ENCODE measurements at places on chromosomes 1 and 21.

- DNase-seq, result peak; percentile 93
These were observed 627 bp upstream of the GNB1 start for GRCh38 chr1:1891349-1892078.

GRCh38 chr1:208235356-208235981 is 8.7 kb downstream of the PLXNA2 start:
- no peak for DNase-seq

DNA sequence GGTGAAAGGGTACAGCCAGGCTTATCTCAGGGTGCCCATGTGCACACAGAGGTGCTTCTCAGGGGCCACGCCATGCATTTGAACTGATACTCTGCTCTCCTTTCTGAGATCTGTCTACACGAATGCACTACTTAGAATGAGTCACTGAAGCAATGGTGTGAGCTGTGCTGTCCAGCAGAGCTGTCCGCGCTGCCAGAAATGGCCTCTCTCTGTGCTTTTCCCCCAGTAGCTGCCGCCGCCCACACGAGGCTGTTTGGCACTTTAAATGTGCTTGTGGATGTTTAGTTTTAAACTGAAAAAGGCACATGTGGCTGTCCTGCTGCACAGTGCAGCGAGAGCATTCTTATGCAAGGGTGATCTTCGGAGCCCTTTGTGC is 87.1 kb upstream of the COL6A1 start:
- DNase-seq, result no peak

DNA sequence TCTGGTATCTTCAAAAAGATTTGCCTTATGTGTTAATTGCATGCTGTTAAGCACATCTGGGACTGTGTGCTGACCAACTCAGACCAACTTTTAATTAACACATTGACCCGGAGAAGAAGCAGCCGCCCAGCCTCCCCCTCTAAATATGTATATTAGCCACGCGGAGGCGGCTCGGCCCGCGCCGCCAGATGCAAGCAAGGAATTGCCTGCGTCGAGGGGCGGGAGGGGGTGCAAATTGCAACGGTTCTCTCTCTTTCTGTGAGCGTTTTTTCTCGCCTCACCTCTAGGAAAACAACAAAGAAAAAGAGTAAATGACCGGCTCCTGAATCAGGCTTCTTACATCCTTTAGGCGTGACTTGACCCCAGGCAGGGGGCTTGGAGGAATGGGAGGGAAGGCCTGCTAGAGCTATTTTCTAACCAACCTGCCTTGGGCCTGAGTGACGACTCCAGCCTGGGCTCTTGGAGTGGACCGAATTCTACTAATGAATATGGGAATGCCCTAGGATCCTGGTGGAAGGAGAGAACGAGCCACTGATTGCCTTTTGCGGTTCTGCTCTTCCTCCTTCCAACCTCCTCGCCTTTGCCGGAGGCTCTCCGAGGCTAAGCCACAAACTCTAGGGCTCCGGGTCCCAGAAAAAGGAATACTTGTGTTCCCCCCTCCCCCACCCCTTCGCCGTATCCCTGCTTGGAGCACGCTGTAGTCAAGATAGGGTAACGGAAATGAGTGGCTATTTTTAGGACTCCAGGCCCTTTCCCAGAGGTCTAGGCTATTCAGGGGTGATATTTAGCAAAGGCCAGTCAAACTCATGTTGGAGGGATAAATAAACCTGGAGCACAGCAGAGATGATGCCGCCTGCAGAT is 417.0 kb upstream of the ESRRG start:
- no peak for DNase-seq

DNA sequence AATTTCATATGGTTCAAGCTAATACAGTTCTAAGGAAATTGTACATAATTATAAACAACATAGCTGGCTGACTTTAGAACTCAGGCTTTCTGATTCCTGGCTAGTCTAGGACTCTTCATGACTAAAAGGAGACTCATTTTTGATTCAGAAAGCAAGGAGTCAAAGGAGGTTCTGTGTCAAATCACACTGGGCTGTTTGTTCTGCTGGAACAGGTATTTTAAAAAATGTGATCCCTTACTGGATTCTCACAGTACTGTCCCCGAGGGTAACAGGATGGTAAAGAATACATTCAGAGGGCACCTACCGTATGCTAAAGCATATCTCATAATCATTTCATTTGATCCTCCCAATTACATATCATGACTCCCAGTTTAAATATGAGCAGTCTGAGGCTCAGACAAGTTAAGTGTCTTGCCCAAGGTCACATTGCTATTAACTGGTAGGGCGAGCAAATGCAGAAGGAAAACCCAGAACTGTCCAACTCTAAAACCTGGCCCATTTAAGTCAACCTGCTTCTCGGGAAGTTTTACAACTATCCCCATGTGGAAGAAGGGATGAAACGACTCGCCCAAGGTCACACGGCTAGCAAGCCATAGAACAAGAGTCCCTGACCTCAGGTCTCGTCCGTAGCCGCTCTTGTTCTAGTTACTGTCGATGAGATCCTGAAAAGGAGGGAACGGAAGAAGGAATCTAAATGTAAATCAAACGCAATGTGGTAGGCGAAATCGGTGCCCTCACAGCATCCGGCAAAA is 675 bp downstream of the MYSM1 start:
- DNase-seq, result no peak

DNA sequence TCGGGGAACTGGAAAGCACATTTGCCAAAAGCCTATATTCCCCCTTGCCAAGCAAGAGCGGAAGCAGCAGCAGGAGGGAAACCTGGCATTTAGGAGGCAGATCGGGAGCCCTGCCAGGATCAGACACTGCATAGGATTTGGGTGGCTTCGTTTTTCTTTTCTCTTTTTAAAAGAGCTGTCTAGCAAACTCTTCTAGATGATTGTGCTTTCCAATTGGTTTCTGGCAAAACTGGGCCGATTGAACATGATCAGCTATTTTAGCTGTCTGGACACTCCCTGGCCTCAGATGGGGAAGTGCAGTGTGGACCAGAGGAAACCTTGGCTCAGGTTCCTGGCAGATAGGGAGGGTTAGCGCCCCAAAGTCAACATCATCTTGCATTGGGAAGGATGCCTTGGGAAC is 414.0 kb upstream of the KAZN start:
- DNase-seq, result no peak

DNA sequence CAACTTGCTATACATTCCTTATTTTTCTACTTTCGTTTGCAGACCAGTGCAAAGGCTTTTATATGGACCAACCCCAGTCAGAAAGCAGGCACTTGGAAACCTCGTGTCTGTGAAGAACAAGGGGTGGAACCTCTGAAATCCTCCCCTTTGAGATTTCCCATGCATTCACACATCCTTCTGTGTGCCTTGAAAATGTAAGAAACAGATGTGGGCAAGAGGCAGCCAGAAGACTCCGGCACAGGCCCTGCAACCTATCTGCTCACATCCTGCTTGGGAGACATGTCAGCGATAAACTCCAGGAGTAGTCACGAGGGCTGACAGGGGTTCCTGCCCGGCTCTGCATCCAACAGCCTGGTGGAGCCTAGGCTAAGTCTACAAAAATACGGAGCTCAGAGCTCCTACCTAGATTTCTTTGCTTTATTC is 42.5 kb downstream of the ETS2 start:
- no peak for DNase-seq

DNA sequence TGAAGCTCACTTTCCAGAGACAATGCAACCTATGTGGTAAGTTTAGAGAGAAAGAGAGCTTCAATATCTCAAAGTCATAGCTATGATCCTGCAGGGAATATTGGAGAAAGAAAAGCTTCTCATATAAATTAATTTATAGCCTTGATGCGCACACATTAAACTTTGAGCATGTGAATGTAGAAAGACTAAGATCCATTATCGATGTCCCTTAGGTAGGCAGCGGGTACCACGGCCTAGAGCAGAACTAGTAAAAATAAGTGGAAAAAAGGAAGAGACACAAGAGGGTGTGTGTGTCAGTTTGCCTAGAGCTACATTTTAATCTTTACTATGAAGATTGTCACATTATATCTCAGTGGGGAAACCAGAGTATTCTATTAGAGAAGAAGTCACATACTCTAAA is 685.6 kb downstream of the AMY1C start:
- no peak for DNase-seq

- no peak for DNase-seq
These were observed 56.4 kb downstream of the MT1HL1 start for GRCh38 chr1:236947794-236948193.

DNA sequence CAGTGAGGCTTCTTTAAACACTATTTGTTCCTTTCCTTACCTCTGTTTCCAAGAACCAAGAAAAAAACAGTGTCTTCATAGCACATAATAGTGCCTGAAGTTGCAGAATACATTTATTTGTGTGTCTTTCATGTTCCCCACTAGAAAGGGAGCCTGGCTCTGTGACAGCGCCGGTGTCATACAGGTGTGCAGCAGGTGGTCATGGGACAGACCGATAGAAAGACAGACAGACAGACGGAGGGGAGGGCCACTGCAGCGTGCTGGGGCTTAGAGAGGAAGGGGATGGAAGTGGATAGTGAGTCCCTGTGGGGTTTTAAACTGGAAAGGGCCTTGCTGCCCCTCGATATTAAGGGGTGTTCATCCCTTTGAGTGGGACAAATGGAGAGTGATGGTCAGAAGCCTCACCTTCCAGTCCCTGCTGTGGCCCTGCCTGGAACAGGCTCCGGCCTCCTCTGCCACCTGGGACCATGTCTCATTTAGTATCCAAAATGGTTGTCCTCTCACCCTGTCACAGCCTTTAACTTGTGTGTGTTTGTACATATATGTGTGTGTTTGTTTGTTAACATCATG is 152.9 kb downstream of the PGBD5 start:
- no peak for DNase-seq

DNA sequence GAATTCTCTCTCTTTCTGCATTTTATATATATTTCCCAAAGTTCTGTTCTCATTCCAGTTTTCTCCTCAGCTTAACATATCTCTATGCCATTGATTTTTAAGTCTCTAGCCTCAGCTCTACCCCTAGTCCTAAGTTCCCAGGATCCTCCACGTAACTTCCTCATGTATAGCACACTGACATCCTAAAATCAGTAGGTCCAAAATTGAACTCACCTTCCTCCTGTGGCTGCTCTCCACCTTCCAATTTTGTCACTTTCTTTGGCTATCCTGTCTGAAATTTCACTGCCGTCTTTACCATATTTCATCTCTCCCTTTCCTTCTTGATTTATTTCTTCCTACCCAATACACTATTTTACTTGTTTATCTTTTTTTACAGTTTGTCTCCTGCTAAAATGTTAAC is 1.5 kb downstream of the SLAMF6 start:
- DNase-seq, result no peak

DNA sequence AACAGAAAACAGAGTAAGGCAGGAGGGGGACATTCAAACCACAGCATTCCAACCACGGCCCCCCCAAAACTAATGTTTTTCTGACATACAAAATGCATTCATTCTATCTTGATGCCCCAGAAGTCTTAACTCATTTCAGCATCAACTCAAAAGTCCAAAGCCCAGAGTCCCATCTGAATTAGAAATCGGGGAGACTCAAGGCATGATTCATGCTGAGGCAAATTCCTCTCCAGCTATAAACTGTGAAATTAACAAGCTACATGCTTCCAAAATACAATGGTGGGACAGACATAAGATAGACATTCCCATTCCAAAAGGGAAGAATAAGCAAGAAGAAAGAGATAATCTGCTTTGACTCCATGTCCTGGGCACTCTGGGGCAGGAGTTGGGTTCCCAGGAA is 73.9 kb downstream of the KCNJ15 start:
- no peak for DNase-seq

DNA sequence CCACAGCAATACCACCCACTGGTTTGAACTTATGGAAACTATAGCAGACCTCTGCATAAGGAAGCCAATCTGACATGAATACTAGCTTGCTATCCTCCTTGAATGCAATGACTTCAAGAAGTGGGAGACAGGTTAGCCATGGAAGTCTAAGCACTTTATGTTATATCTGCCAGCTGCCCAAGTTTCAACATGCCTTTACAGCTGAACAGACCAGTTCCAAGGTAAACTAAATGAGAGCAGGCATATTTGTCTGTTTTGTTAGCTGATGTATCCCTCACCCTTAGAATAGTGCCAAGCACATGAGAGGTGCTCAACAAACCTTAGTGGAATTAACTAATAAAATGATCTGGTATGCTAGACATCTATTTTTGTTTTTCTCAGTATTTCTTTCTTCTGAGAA is 65.1 kb downstream of the ALG14 start:
- DNase-seq, result no peak

- DNase-seq, result no peak
These were observed 13.3 kb downstream of the COL6A2 start for GRCh38 chr21:46111193-46111571.

GRCh38 chr1:181482521-181483284 is 614 bp upstream of the CACNA1E start:
- no peak for DNase-seq

DNA sequence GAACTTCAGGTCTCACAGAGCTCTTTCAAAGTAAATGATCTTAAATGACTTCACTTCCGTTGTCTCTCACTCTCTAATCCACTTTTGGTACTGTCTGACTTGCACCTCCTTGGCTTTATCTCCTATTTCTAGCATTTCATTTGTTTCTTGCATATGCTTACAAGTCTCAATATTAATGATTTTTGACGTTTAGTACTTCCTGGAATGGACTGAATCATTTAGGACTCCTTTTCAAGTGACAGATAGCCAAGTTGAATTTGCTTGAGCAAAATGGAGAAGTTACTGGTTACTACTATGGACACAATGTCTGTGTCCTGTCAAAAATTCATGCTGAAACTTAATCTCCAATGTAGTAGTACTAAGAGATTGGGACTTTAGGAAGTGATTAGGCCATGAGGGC is 7.0 kb upstream of the SGIP1 start:
- no peak for DNase-seq

DNA sequence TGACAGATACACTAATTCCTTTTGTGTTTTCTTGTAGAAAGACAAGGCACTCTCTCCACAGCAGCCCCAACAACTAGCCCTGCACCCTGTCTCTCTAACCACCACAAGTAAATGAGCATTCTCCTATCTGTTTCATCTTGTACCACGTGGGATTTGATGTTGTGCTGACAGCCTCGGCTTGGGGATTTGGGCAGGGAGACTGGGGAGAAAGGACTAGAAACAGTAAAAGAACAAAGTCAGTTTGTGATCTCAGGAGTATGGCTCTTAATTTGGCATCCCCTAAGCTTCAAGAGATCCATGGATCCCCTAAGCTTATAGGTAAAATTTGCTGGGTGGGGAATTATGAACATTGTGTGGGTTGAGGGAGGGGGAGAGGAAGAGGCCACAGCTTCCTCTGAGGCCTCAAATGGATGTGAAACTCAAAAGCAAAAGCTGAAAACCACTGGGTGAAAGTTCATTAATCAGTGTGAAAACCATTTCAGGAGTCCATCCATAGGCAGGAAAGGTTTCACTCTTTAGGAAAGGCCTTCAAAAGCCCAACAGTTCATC is 3.1 kb downstream of the C1orf162 start:
- no peak for DNase-seq

All from left forelimb (tissue), 1 donor.